ENCODE measurements at places on chromosomes 1 and 21. TPM values are rescaled to one million over a fixed set of nuclear protein-coding genes. Genes with fewer than 3 reads are reported as not detected.

The LAX1 gene
- 11.6 TPM for total RNA-seq

The MSH4 gene
- total RNA-seq: 0.14 TPM

The CORT gene
- 0.47 TPM for total RNA-seq

The OR2L3 gene
- not detected for total RNA-seq

The RCC1 gene
- total RNA-seq: 110 TPM

The LINGO4 gene
- total RNA-seq: 0.07 TPM

The PDE9A gene
- 7.4 TPM for total RNA-seq

The PLA2G2A gene
- total RNA-seq: not detected

The PRRX1 gene
- not detected for total RNA-seq

DNA sequence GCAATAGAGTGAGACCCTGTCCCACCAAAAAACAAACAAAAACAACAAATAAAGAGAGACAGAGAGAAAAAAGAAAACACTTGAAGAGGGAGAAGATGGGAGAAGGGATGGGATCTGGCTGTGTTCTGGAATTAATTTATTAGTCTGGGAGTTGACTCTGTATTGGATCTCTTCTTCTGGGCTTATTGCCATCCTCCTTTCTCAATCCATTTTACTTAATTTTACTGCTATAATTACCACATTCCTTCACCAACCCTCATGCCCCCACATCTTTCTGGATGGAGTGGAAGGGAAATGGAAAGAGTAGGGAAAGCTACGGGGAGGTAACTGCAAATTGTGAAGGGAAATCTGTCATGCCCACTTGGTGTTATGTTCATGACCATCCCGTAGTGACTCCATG, 42.9 kb downstream of the FMN2 start:
- no peak overlapping the region for H3K27ac ChIP-seq
- peaks cover 13% of the 10 kb centered on the region for H3K27me3 ChIP-seq
- H3K36me3 ChIP-seq: no peaks in the 10 kb centered on the region
- no peak overlapping the region for H3K4me3 ChIP-seq
- no peaks in the 10 kb centered on the region for H3K4me1 ChIP-seq

GRCh38 chr1:70487910-70488665, 77.0 kb downstream of the CTH start:
- DNase-seq: peak; percentile 21
- no peak overlapping the region for H3K27ac ChIP-seq
- peaks cover 3% of the 10 kb centered on the region for H3K27me3 ChIP-seq
- H3K36me3 ChIP-seq: no peaks in the 10 kb centered on the region

DNA sequence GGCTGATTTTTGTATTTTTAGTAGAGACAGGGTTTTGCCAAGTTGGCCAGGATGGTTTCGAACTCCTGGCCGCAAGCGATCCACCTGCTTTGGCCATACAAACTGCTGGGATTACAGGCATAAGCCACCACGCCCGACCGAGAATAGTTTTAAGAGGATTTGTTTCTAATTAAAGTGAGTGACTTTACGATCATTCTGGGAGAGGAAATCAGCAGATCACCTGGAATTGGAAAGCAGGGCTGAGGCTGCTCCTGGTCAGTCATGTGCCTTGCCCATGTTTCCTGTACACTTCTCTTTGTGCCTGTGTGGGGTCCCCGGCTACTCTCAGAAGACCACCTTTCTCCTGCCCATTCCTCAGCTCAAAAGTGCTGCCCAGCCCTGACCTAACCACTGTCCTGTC, 33.9 kb downstream of the ZBTB8B start:
- peaks cover 5% of the 10 kb centered on the region for H3K4me1 ChIP-seq
- H3K36me3 ChIP-seq: no peaks in the 10 kb centered on the region
- H3K4me3 ChIP-seq: peak overlapping the region; percentile 24
- DNase-seq: no peak

DNA sequence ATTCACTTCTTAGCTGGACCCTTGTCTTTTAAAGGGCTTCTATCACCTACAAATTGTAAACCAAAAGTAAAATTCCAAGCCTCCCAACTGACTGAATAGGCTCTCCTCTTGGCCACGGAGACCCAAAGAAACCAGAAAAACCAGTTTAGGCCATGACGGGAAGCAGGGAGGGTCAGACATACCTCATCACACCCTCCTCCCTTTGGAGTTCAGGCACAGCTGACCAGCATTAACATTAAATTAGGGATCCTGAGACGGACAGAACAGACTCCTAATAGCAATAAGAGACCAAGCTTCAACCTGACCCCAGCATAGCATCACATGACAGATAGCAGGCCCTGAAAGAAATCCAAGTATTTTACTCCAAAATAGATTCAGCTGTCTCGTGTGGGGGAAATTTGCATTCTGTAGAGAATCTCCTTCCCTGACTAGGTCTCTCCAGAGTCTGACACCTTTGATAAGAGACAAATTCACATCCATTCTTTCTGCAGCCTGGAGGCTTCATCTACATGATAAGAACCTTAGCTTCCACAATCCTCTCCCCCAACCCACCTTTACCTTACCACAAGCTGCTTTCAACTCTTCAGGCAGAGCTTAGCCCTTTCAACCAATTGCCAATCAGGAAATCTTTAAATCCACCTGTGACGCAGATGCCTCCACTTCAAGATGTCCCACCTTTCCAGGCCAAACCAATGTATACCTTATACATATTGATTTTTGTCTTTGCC, 177.1 kb upstream of the RAB4A start:
- H3K4me3 ChIP-seq: no peak overlapping the region
- no peaks in the 10 kb centered on the region for H3K27me3 ChIP-seq
- peaks cover 9% of the 10 kb centered on the region for H3K4me1 ChIP-seq
- no peak overlapping the region for H3K27ac ChIP-seq
- H3K36me3 ChIP-seq: no peaks in the 10 kb centered on the region

GRCh38 chr1:77168358-77168757, 50.9 kb downstream of the PIGK start:
- H3K27me3 ChIP-seq: no peaks in the 10 kb centered on the region
- no peak overlapping the region for H3K27ac ChIP-seq

DNA sequence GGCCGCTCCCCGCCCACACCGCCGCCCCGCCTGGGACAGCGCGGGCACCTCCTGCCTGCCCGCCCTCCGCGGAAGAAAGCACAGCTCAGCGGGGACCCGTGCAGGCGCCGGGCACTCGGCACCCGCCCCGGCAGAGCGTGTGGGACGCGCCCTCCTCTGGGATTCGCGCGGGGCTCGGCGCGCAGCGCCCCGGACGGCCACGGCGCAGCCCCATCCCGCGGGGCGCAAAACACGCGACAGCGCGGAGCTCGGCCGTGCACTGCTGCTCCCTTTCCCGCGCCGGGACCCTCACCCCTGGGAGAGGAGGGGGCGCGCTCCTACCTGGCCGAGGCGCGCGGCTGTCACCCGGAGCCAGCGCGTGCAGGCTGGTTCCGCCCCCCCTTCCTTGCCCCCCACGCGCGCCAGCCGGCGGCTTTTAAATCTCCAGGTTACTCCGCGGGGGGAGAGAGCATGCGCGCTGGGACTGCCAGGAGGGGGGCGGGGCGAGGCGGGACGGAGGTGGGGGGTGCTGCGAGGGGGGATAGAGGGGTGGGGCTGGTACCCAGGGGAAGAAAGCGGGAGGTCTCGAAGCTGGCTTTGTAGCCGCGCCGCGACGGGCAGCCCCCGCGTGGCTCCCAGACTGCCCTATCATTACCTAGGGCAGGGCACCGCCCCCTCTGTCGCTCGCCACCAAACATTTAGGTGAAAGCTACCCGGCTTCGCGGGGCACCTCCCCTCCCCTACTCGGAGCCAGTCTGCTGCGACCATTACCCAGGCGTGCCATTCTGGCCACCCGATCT, at the start of gene SLC45A3:
TSS of gene SLC45A3 (minus strand) at position 437 of the 779 bp plus-strand sequence. CDS start 15,853 bp downstream, outside the sequence.
- H3K4me1 ChIP-seq: peaks cover 12% of the 10 kb centered on the region
- H3K27me3 ChIP-seq: peaks cover 10% of the 10 kb centered on the region
- H3K4me3 ChIP-seq: peak within 1 kb of the TSS; percentile 70
- DNase-seq: peak; percentile 17
- H3K36me3 ChIP-seq: no peaks in the 10 kb centered on the region

- peak overlapping the region; percentile 83 for H3K27ac ChIP-seq
- H3K4me1 ChIP-seq: peaks cover 61% of the 10 kb centered on the region
Measured at GRCh38 chr1:145956781-145957442, 905 bp downstream of the LIX1L start.

DNA sequence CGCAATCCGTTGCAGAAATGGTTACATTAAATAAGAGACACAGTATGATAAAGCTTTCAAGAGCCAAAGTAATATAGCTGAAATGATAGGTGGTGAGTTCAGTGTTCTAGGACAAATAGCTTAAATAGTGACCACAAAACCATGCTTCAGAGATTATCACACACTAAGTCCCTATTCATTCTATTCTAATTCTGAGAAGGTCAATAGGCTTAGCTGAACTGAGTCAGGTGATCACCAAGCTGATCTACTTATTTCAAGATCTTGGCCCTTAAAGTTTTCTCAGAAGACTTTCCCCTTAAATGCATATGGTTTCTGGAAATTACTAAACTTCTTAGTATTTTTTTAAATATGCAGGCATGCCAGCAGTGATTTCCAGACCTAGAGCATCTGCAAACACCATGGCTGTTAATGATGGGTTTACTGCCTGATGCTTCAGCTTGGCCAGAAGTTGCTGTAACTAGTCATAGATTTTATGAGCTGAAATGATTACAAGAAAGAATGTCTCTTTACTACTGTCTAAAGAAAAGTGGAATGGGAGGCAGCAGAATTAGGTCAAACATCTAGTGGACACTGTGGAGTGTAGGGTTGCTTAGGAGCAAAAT, 242.9 kb downstream of the ST6GALNAC3 start:
- peaks cover 4% of the 10 kb centered on the region for H3K4me1 ChIP-seq
- H3K27ac ChIP-seq: no peak overlapping the region
- no peaks in the 10 kb centered on the region for H3K36me3 ChIP-seq
- DNase-seq: no peak
- no peaks in the 10 kb centered on the region for H3K27me3 ChIP-seq

DNA sequence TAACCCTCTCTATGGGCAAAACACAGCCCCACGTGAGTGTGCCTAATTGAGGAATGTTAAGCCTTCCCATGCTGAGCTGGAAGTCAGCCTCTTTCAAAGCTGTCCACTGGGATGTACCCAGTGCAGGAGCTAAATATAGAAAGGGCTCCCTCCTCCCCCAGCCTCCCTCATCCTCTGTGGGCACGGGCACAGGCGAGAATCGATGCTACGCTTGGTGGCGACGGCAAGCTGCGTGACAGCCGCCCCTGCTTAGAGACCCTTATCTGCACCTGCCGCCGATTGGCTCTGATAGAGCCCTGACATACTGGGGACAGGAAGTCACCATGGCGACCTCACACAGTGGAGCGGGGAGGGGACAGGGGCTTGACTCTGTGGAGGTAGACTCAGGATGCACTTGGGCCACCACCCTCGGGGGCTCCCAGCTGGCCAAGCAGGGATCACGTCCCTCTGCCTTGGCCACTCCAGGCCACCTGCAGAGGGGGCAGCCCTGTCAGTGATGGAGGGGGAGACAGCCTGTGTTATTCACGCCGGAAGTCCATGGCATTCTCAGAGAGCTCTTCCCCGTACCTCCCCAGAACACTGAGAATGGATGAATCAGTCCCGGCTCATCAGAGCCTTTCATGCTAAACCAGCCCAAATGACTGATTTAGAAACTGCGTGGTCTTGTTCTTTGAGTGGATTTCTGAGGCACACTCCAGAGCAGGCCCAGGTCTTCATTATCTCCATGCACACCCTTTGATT, 84.8 kb downstream of the KCND3 start:
- H3K4me3 ChIP-seq: no peak overlapping the region
- H3K27me3 ChIP-seq: peaks cover 19% of the 10 kb centered on the region
- peaks cover 2% of the 10 kb centered on the region for H3K4me1 ChIP-seq
- peak; percentile 30 for DNase-seq
- H3K36me3 ChIP-seq: no peaks in the 10 kb centered on the region

DNA sequence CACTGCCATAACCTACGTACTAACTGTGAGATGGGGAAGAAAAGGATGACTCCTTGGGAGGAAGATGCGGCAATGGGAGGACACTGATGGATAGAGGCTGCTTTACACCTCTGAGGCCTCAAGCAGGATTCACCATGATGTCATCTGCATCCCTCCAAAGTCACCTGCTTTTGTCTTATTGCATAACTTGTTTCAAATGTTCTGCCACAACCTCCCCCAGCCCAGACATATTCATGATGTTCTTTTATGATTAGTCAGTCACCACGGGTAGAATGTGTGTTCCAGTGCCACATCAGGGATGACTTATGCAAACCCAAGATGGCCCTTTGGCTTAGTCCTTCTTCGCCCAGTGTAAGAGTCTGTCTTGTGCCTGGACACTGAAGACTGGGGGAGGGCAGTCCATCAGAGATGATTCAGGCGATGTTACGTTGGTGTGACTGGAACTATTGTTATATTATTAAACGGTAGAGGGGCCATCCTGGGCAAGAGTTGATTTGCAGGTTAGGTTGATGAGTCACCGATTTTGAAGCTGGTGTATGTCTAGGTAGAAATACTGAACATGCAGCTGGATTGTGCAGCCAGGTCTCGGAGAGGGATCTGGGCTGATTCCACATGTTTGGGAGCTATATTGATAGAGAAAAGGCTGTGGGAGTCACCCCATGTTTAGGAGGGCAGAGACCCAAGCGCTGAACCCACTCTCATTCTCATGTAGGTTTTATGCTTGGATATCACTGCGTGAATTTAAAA, 32.6 kb downstream of the RYR2 start:
- H3K4me1 ChIP-seq: no peaks in the 10 kb centered on the region
- DNase-seq: no peak
- no peak overlapping the region for H3K27ac ChIP-seq
- H3K27me3 ChIP-seq: peaks cover 7% of the 10 kb centered on the region
- H3K36me3 ChIP-seq: no peaks in the 10 kb centered on the region

DNA sequence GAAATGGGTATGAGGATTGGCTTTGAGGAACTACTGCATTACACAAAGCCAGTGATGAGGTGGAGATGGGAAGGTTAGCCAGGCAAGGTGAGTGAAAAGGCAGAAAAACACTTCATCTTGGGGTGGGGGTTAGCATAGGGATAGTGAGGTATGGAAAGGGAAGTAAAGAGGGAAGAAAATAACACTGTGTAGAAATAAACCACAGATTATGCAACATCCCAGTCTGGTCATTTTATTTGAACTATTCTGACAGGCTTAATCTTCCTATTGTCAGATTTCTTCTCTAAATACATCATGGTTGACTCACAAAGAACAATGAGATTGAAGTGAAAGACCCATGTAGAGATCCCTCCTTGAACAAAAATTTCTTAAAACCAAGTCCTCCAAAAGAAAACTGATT, 640.2 kb downstream of the PTPRC start:
- no peak overlapping the region for H3K27ac ChIP-seq
- H3K36me3 ChIP-seq: no peaks in the 10 kb centered on the region
- no peaks in the 10 kb centered on the region for H3K4me1 ChIP-seq

DNA sequence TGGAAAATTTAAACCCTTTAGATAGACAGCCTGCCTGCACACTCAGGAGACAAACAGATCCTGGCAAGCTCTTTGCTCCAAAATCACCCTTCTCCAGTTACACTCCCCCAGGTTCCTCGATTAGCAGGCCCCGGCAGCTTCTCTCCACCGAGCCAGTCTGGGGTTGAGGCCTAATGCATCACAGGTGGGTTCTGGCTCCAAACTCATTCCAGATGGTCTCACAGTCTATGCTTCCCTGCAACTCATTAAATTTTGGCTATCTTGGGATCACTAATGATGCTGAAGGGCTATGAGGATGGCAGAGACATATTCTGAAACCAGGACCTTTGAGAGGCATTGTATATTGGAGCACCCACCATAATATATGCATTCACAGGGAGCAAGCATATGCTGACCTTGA, 559.8 kb upstream of the USP24 start:
- H3K36me3 ChIP-seq: no peaks in the 10 kb centered on the region
- H3K4me3 ChIP-seq: no peak overlapping the region
- no peak overlapping the region for H3K27ac ChIP-seq
- DNase-seq: no peak
